Activated effector memory CD4-positive, alpha-beta T cell treated with anti-CD3 and anti-CD28 coated beads, Interleukin-2, amount 50 U/mL, for 16 hours (primary cell): ENCODE measurements at places on chromosomes 5 and 9.

DNA sequence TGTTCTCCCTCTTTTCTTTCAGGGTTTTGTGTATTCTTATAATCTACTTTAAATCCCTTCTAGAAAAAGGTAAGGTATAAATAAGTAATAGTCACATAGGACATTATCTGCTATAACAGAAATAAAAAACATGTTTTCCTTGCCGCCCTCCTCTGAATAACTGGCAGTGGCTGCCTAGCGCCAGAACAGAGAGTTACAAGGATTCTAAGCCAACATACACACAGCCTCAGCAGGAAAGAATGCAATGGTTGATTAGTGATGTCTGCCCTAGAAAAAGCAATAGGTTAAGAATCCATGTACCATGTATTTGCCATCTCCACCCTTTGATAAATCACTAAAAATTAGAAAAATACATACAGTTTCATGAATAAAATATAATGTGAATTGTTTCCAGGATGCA, 4.9 kb downstream of the MED27 start:
- no peak for DNase-seq

- no peak for DNase-seq
These were observed 83.7 kb downstream of the SERINC5 start for GRCh38 chr5:80172067-80172695.

DNA sequence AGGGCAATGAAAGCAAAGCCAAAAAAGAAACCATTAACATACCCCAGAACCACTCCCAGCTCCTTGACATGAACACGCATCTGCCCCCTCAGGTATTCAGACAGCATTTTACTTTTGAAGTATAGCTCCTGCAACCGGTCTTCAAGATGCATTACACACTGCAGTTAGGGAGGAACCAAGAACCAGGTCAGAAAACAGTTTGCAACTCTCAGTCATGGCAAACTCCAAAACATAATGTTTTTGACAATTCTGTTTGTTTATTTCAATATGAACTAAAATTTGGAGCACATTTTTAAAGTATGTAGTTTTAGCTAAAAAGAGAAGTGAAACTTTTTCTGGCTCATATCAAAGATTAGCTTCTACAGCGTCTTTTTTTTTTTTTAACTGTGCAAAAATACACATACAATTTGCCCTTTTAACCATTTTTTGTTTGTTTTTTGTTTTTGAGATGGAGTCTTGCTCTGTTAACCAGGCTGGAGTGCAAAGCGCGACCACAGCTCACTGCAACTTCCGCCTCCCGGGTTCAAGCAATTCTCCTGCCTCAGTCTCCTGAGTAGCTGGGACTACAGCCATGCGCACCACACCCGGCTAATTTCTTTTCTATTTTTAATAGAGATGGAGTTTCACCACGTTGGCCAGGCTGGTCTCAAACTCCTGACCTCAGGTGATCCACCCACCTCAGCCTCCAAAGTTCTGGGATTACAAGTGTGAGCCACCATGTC, 12.2 kb upstream of the RAPGEF6 start:
- DNase-seq = no peak

DNA sequence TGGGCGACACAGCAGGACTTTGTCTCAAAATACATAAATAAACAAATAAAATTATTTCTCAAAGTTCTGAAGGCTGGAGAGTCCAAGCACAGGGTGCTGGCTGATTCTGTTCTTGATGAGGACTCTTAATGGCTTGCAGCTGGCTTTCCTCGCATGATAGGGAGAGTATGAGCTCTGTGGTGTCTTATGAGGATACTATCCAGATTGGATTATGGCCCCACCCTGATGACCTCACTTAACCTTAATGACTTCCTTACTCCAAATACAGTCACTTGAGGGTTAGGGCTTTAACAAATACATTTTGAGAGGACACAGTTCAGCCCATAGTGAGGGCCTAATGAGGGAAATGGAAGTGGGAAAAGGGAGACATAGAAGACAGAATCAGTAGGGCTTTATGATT, 87.7 kb downstream of the FOCAD start:
- DNase-seq = no peak

DNA sequence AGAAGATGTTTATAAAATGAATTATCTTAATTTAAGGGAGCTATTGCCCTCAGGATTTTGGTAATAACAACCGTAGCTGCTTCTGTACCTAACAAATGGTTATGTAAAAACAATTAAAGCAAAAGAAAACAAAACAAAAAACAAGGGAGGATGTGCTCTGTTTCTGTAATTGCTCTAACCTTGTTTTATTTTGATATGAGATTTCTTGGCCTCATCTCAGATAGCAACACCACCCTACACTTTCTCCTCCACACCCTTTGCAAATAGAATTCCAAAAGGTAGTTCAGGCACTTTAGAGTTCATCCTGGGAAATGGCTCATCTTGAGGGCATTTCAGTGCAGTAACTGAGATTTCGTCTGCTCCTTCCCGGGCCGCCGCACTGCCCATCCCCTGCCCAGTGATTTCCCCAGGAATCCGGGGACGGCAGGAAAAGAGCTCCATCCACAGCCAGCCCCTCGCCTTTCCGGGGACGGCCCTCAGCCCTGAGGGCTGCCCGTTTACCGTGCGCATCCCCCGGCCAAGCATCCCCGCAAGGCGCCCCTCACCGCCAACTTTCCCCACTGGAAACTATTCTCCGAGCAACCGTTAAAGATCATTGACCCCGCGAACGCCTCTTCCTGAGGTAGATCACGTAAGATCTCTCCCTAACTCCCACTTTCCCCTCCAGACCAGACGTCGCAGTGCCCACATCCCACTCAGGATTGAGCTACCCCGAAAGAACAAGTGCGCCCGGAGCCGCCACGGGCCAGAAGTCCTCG, 1.2 kb downstream of the FNBP1 start:
- DNase-seq = peak; percentile 68

- peak; percentile 85 for DNase-seq
These were observed 4.4 kb downstream of the SLC25A25 start for GRCh38 chr9:128072144-128073021.

DNA sequence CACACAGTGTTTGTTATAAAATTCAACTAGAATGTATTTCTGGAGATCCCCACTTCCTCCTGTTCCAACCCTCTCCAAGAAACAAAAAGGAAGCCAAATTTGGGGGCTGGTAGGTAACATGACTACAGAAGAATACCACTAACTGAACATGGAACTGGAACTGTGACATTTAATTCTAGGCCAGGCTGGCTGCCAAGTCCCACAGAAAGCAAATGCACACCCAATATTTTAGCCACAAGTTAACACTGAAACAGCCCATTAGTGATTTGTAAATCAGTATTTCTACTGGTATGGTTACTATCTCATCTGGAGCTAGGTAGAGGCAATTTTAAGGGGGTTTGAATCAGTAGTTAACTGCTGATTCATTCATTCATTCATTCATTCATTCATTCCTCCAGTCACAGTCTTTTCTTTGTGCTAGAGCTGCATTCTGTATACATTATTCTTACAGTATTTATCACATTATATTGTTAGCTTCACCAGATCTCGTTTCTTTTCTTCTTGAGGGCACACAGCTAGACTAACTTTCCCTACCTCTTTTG, 131.7 kb upstream of the GDNF start:
- no peak for DNase-seq

DNA sequence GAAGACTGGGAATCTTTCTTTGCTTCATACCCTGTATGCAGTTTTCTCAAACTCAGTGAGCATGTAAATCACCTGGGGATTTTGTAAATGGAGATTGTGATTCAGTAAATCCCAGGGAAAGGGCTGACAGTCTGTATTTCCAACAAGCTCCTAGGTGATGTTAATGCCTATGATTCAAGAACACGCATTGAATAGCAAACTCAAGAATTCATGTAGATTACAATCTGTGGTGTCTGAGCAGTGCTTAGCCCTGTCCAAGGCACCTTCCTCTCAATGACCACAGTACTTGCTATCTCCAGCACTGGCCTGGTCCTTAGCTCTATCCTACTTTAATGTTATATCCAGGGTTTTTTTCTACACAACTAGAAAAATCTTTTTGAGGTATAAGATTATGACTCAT, 721.4 kb upstream of the MEF2C start:
- DNase-seq = no peak

DNA sequence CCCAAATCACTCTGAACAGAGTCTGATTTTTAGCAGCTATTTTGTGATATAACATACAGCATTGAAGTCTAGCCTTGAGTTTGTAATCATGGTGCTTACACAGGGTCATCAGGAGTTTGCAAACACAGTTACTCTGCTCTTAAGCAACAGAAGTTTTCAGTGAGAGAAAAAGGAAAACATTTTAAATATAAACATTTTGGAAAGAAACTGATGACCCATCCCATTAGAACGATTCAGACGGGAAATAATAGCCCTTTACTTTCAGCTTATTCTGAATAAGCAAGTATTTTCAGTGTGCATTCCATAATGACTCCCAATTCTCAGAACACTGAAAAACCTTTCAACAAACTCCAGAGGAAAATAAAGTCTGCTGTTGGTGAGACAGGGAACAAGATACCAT, 46.7 kb upstream of the TMC1 start:
- no peak for DNase-seq

DNA sequence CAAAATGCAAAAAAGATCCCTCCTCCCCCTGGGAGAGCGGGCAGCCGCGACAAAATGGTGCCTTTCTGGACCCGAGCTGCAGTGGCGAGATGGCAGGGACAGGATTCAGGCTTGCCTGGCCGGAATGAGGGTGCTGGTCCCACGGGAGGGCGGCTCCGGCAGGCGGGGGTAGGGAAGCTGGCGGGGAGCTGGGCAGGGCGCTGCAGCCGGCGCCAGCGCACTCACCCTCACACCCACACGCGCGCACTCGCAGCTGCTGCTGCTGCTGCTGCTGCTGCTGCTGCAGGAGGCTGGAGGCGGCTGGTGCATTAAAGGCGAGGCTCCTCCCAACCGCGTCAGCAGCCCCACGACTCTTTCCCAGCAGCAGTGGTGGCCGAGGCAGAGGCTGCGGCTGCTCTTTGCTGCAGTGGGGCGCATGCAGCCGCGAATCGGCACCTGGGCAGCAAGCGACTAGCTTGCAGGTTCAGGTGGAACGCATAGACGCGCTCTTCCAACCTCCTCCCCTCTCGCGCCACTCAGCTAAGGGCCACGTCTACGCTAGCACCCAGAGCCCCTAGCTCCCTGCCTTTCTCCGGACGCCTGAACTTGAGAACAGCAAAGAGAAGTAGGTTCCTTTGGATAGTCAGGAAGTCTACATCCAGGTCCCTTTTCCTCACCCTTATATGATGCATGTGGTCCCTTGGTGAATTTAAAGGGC, at the start of gene PPP2R2B:
Gene PPP2R2B, minus strand, starts transcription at position 282 of the 697 bp plus-strand sequence.
- DNase-seq = peak; percentile 71

- no peak for DNase-seq
These were observed 181.2 kb upstream of the PAPPA start for GRCh38 chr9:115972362-115972761.

- DNase-seq = no peak
These were observed 21.6 kb downstream of the FBXL7 start for GRCh38 chr5:15521381-15522186.

DNA sequence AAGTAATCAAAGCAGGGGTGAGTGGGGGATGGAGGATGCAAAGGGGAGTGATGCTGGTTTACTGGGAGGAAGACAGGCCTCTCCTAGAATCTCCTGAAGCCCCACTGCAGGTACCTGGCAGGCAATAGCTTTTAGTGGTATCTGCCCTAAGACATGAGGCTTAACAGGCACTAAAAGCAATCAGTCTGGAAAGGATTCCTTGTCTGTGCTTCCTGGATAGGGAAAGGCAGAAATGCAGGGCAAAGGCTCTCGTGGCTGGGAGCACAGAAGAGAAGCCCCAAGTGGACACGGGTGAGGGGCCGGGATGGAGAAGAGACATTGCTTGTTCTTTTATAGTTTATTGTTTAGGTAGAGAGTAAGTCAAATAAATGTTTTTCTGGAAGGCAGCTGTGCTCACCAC, 40.1 kb downstream of the CCNJL start:
- no peak for DNase-seq

GRCh38 chr9:20030671-20031070, 241.8 kb upstream of the SLC24A2 start:
- DNase-seq = no peak

- DNase-seq = no peak
These were observed 309.1 kb downstream of the NSG2 start for GRCh38 chr5:174354571-174354970.

DNA sequence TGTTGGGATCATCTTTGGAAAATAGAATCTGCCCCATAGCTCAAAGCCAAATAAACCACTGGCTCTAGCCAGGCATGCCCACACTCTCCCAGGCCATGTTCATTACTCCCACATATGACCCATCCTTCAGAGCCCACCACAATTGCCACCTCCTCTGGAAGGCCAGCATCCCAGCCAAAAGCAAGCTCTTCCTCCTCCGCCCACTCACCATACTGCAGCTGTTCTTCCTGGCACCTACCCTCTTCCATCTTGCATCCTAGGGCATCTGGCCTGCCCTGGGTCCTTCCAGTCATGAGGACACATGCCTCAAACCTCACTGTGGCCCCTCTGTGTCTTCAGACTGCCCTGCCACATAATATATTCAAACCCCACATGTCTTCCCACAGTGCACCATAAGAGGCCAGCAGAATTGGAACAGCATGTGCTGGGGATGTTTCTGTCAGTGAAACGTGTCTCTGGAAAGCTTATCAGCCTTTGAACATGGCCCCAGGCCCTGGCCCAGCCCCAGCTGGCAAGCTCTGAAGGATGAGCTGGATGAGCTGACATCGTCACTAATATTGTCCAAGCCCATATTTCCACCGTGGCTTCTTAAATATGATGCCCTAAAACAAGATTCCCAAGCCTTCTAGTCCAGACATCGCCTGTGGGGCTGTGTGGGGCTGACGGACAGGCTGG, 230.8 kb downstream of the AGTPBP1 start:
- no peak for DNase-seq

DNA sequence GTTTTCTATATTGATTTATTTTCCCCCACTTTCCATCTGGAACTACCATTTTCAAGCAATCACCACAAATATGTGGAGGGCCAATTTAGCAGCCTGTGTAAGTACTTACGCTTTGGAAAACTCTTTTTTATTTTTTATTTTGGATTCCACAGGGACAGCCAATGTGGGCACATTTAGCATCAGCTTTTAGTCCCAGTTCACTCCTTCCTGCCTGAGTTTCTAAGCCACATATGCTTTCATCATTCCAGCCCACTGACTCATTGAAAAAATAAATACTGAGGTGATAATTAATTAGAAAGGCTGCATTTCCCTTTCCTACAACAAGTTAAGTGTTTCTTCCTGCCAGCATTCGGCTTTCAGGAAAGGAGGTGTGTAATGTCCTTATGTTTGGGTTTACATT, 76.8 kb downstream of the TMEM167A start:
- DNase-seq = no peak
